ENCODE measurements at places on chromosomes 7 and 10.

DNA sequence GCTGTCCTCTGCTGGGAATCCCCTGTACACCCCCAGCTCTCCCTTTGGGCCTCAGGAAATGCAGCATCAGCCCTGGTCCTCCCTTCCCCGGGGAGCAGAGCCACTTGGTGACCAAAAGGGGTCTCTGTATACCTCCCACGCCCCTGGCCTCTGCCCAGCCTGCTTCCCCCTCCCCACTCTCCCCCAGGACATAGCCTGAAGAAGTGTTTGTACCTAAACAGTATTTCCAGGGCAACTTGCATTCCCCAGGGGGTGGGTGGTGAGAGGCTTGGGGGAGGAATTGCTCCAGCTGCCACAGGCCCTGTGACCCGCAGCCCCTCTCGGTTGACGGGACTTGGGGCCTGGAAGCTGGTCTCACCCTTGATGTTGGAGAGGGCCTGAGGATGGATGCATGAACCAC, 39.3 kb downstream of the TMEM270 start:
- no peak for DNase-seq

GRCh38 chr10:58431903-58432302, 46.7 kb downstream of the TFAM start:
- no peak for DNase-seq

DNA sequence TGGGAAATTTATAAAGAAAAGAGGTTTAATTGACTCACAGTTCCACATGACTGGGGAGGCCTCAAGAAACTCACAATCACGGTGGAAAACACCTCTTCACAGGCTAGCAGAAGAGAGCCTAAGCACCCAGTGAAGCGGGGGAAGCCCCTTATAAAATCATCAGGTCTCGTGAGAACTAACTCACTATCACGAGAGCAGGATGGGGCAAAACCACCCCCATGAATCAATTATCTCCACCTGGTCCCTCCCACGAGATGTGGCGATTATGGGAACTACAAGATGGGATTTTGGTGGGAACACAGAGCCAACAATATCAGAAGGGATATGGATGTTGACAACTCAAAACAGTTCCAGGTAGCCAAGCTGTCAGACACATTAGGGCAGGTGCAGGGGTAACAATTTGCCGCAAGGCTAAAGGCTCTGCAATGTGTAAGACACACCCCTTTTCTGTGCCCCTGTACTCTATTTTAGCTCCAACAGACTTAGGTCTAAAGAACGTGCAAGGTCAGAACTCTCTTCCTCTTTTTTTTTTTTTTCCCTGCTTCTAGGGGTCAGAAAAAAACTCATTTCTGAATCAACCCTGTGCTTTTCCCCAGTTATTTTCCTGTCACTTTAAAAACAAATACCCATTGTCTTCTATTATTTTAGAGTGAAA, 30.7 kb upstream of the RBM20 start:
- no peak for DNase-seq

GRCh38 chr10:95341716-95342130, 50.9 kb upstream of the PDLIM1 start:
- DNase-seq: no peak

- DNase-seq: no peak
These were observed 79.9 kb upstream of the RHEB start for GRCh38 chr7:151599401-151600227.

DNA sequence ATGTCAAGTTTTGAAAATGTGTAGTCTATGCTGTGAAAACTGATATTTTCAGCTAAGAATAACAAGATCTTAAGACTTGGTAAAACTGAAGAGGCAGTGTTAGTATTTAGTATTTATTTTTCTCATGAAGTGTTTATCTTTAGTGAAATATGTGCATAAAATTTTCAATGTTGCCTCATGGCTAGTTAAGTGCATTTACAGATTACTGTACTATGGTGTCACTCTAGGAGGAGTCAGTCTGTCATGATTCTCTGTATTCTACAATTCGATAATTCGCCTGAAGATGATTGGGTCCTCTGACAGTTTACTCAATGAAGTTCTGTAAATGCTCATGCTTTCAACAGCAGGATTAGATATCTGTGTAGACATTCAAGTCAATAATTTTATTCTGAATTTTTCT, 488.1 kb upstream of the GRM3 start:
- no peak for DNase-seq

GRCh38 chr10:98318861-98319260, 50.9 kb upstream of the LOXL4 start:
- no peak for DNase-seq

GRCh38 chr7:108380517-108380916, 75.7 kb downstream of the NRCAM start:
- no peak for DNase-seq

DNA sequence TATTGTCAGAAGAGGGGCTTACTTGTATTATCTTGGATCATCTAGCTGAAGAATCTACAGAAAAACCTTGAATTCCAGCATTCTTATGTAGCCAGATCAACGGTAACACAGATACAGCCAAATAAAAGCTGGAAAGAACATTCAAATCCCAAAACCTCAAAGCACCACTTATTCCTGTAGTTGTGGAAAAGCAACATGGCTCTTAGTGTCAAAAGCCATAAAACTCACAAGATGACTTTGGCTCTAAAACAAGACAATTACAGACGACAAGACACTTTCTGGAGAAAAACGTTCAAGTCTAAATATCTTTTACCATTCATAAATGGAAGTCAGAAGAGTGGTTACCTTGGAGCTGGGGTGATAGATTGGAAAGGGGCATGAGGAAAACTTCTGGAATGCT, 173.0 kb downstream of the HERPUD2 start:
- no peak for DNase-seq

DNA sequence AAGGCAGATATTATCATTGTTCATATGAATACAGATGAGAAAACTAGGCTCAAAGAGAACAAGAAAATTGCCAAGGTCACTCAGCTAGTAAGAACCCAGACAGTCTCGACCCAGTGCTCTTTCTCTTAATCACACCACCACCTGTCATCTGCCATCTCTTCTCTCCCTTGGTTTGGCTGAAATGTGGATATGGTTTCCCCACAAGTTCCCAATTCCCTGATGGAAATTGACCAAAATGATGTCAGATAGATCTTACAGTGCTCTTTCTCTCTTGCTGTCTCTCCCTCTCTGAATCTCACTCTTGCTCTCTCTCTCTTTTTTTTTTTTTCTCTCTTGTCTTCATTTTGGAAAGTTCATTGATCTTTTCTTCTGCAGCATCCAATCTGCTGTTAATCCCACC, 9.1 kb downstream of the C10orf90 start:
- DNase-seq: no peak

DNA sequence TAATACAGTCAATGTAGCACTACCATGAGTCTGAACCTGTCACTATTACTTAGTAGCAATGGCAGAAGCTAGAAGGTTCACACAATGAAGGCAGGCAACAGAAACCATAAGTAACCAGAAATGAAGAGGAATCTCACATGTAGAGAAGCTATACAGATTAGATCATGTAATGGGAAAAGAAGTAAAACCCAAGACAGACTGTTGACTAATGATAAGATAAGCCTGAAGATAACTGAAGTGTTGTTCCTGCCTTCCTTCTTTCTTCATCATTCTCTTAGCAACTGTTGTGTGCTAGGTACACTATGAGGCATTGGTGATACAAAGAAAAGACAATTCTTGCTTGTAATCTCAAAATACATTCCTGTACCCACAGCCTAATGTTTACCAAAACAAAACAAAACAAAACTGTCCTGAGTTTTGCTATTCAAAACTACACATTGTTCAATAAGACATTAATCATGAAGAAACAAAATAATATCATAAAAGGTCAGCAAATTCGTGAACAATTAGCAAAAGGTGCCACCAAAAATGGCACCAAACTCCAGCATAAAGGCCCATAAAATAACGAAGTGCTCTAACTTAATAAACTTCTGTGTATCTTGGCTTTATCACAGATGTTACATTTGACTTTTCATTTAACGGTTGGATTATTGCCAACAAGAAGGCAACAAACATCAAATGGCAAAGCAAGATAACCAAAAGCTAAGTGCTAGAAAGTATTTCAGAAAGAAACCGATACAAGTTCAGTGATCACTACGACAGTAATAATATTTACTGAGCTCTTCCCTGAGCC, 27.1 kb downstream of the ZNF800 start:
- DNase-seq: no peak

DNA sequence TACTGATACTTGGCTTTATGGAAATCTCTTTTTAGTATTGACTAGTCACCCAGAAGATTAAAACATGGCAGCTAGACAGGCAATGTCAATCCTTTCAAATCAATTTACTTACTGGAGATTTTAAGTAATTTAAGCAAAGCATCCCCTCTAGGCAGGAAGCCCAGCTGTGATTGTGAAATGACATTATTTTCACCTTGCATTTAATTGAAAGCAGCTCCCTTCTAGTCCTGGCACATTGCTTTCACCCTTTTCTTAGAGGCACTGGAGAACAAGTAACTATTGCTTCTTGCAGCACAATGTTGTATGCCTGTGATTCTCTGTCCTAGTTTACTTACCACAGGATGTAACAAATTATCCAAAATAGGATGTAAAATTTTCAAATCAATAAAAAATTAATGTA, 13.3 kb downstream of the ST7 start:
- no peak for DNase-seq

DNA sequence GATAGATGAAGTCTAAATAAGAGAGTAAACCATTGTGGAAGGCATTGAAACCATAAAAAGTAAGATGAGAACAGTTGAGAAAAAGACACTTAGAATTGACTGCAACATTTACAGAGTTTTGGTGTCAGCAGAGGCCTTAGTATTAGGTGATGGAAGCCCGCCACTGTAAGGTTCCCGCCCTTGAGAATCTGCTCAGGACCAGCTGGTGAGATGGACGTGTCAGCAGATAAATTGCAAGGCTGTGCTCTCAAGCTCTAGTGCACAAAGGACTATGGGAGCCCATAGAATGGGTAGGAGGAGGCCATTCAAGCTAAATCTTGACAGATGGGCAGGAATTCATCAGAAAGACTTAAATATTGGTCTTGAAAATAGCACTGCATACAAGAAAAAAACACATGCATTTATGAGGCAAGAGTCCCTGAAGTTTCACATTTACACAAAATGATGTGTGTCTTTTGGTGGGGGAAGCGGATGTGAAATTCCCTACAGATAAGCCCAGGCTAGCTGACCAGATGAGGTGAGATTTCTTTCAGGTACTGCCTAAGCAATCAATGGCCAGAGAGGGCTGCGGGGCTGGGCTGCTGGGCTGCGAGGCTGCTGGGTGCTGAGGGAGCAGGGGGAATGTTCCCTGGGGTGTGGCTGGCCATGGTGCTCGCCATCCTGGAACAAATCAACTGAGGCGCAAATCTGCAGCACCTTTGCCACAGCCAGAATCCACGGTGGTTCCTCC, 42.5 kb downstream of the SYPL1 start:
- no peak for DNase-seq

DNA sequence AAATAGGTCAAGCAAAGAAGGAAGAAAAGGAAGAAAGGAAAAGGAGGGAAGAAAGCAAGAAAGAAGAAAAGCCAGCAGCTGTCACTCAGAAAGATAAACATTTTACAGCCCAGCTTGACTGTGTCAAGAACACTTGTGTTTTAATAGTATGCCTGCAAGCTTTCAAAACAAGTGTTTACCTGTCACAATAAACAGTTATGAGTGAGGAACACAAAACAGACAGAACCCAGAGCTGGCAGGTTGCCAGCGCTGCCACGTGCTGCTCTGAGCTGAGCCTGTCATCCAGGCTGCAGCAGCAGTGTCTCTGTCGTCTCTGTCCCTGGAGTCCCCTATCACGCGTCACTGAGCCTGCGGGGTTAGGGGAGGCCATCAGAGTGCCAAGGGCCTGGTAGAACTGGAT, 827.6 kb upstream of the AUTS2 start:
- DNase-seq: no peak

- no peak for DNase-seq
These were observed 165.7 kb downstream of the SORCS3 start for GRCh38 chr10:104806801-104807200.

DNA sequence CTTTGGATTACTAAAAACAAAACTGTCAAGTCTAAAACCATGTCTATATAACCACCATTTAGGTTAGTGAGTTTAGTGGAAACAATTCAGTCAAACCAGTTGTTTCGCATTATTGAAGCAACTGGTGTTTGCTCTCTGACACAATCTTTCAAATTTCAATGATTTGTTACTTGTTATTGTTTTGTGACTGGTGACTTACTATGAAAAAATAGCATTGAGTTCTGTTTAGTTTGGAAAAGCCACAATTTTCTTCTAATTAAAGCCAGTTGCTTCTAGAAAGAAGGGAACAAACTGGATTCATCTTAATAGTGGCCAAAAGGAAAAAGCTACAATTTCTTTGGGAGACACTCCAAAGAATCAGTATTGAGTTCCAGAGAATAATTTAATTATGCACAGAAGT, 30.4 kb downstream of the LAMB4 start:
- DNase-seq: no peak

DNA sequence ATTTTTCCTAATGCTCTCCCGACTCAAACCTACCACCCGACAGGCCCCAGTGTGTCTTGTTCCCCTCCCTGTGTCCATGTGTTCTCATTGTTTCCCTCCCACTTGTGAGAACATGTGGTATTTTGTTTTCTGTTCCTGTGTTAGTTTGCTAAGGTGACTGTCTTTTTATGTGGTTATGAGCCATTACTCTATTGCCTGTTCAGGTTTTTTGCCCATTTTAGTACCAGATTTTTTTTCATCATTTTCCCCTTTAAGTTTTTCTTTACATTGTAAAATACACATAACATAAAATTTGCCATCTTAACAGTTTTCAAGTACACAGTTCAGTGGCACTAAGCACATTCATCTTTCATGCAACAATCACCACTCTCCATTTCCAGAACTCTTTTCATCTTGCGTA, 133.5 kb downstream of the GPR158 start:
- no peak for DNase-seq

GRCh38 chr7:131521651-131522163, 34.7 kb downstream of the PODXL start:
- no peak for DNase-seq

GRCh38 chr10:119878524-119878923, 5.9 kb upstream of the MCMBP start:
- no peak for DNase-seq

DNA sequence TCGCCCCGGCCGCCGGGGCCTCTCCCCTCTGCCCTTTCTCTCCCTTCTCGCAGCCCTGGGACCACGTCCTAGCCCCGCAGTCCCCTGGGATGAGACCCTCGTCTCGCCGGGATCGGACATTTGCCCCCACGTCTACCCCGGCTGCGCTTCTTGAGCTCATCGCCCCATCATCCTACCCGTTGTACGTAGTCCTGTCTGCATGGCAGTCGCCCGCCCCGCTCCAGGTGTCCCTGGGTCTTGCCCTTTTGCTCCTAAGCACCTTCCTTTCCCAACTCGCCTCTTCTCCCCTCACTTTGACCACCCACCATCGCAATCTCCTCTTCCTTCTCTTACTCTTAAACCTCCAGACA, 582 bp downstream of the TPST1 start:
- no peak for DNase-seq

DNA sequence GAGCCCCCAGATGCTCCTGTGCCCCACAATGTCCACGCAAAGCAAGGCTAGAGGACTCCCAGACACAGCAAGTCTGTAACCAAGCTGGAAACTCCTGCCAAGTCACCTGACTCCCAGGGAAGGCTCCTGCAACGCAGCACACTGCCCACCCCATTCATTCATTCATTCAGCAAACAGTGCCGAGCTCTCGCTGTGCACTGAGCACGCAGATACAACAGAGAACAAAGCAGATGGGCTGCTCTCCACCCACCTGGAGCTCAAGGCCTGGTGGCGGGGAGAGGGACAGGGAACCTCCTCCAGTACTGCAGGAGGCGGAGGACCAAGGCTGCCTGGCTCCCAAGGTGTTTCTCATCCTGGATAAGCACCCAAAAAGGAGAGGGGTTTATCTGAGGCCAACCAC, 8.6 kb downstream of the KCNH2 start:
- DNase-seq: no peak

- no peak for DNase-seq
These were observed 72.3 kb upstream of the DNAJB12 start for GRCh38 chr10:72426986-72427385.

GRCh38 chr7:80736371-80737125, 98.1 kb downstream of the CD36 start:
- DNase-seq: no peak
